ENCODE measurements at places on chromosomes 7 and 10. TPM values are rescaled to one million over a fixed set of nuclear protein-coding genes. Genes with fewer than 3 reads are reported as not detected.

Gene SLC29A4
- total RNA-seq = 0.72 TPM

Gene KAZALD1
- 4.3 TPM for total RNA-seq

DNA sequence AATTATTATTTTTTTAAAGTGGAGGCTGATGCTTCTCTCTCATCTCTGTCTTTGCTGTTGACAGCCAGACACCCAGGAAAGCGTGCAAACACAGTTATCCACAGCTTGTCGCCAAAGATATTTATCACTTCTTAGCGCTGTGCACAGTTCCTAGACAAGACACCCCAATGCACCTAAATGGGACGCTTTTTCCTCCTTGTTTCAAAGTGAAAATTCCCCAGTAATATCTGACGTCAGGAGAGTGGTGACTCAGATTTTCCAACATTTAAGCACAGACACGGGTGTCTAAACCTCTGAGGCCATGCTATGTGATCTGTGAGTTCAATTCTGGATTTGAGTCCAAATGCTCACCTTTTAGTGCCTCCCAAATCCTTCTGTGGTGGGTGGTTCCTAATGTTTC is 151.6 kb downstream of the EMX2 start:
- no peak for DNase-seq
- H3K27ac ChIP-seq = no peak overlapping the region
- H3K4me3 ChIP-seq = no peak overlapping the region
- no peaks in the 10 kb centered on the region for H3K4me1 ChIP-seq

DNA sequence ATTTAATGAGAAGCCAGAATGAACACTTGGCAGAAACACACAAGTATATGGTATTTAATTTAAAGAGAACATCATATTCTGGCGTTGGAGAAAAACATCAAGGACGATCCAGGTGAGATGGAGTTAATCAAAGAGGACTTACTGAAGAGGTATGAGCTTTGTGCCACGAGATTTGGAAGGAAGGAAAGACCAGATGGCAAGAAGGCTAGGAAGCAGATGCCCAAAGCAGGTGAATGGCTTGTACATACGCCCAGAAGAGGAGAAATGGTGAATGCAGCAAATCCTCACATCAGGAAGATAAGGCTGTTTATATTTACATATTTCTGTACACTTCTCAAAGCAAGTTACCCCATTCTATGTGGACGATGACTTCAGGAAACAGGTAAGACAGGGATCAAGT is 163.9 kb upstream of the PLXNA4 start:
- H3K27ac ChIP-seq = no peak overlapping the region
- no peaks in the 10 kb centered on the region for H3K27me3 ChIP-seq
- H3K4me1 ChIP-seq = no peaks in the 10 kb centered on the region
- H3K36me3 ChIP-seq = no peaks in the 10 kb centered on the region
- no peak overlapping the region for H3K4me3 ChIP-seq

DNA sequence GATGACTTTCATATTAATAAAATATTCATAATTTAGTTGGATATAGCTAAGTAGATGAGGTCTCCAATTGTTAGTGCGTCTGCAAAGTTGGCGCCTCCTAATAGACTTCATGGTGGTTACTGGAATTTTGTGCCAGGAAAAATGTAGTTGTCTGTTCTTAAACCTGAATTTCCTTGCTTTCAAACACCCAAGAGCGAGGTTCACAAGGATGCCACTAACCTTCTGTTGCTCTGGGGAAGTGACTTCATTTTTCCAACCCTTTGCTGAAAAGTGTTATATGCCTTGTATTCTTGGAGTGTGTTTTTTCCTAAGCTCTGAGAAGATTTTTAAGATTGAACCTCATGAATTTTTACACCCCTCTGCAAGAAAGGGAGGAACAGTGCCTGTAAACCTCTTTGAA is 98.9 kb upstream of the GLCCI1 start:
- H3K36me3 ChIP-seq = no peaks in the 10 kb centered on the region
- no peak overlapping the region for H3K27ac ChIP-seq
- no peak for DNase-seq
- no peaks in the 10 kb centered on the region for H3K27me3 ChIP-seq

GRCh38 chr7:73976761-73977618 is 51.0 kb upstream of the ELN start:
- H3K36me3 ChIP-seq = no peaks in the 10 kb centered on the region
- H3K27ac ChIP-seq = no peak overlapping the region
- no peaks in the 10 kb centered on the region for H3K27me3 ChIP-seq
- no peak for DNase-seq
- no peak overlapping the region for H3K4me3 ChIP-seq

GRCh38 chr10:131049016-131049415 is 262.5 kb downstream of the TCERG1L start:
- H3K27me3 ChIP-seq = no peaks in the 10 kb centered on the region
- no peak for DNase-seq
- no peaks in the 10 kb centered on the region for H3K36me3 ChIP-seq

DNA sequence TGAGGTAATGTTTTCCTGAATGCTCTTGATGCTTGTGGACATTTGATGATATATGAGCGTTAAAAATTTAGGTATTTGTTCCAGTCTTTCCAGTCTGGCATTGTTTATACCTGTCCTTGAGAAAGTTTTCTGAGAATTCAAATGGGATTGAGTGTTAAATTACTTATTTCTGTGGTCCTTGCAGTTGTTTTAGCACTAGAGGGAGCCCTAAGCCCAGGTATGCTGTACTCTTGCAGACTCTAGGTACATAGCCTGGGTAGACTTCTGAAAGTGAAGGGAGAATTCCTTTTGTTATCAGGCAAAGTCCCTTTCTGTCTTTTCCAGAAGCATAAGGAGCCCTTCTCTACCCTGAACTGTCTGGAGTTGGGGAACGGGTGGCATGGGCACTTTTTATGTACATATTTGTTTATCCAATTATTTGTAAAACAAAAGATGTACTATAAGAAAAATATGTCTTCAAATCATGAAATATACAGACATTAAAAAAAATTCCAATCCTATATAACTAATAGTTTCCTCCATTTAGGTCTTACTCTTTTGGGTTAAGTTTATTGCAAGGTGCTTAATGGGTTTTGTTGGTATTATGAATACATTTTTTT is 262.1 kb downstream of the ATRNL1 start:
- no peaks in the 10 kb centered on the region for H3K27me3 ChIP-seq
- H3K4me3 ChIP-seq = no peak overlapping the region
- no peak overlapping the region for H3K27ac ChIP-seq
- DNase-seq = peak; percentile 15

DNA sequence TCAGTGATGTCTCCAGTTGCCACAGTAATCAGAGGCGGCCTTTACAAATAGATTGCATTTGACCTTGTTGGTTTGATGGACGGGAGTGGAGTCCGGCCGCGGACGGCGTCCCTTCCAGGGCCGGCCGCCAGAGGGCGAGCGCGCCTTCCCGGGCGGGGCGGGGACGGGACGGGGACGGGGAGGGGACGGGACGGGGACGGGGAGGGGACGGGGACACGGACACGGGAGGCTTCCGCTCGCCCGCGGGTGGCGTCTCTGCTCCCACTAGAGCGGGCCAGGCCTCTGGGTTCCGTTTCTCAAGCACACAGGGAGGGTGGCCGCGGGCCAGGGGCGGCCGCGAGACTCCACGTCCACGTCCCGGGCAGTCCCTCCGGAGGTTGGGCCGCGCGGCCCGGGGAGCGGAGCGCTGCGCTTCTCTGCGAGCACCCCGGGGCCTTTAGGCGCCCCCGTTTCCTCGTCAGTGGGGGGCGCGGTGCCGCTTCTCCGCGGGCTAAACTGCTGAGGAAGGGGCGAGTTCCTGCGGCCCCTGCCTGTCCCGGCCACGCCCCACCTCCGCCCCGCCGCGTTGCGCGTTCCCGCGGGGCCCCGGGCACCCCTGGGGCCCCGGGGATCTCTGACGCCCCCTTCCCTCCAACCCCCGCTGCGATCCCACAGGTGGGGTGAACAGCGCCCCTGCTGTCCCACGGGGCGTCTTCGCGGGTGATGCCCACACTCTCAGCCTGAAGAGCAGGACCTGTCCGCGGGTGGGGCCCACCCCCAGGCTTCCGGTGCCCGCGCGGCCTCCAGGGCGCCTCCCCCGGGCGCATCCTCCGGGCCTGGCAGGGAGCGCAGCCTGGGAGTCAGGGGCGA is 84.2 kb upstream of the MKI67 start:
- H3K27me3 ChIP-seq = peaks cover 4% of the 10 kb centered on the region
- H3K27ac ChIP-seq = no peak overlapping the region
- H3K4me1 ChIP-seq = no peaks in the 10 kb centered on the region
- H3K4me3 ChIP-seq = no peak overlapping the region
- no peak for DNase-seq
- H3K36me3 ChIP-seq = no peaks in the 10 kb centered on the region

- no peak for DNase-seq
- H3K4me3 ChIP-seq = no peak overlapping the region
- H3K27ac ChIP-seq = no peak overlapping the region
- H3K27me3 ChIP-seq = no peaks in the 10 kb centered on the region
- H3K4me1 ChIP-seq = no peaks in the 10 kb centered on the region
Observed at GRCh38 chr7:46054915-46055314, 133.8 kb upstream of the IGFBP3 start.

GRCh38 chr7:121027761-121028669 is 39.5 kb downstream of the CPED1 start:
- H3K36me3 ChIP-seq = no peaks in the 10 kb centered on the region
- no peak overlapping the region for H3K4me3 ChIP-seq

DNA sequence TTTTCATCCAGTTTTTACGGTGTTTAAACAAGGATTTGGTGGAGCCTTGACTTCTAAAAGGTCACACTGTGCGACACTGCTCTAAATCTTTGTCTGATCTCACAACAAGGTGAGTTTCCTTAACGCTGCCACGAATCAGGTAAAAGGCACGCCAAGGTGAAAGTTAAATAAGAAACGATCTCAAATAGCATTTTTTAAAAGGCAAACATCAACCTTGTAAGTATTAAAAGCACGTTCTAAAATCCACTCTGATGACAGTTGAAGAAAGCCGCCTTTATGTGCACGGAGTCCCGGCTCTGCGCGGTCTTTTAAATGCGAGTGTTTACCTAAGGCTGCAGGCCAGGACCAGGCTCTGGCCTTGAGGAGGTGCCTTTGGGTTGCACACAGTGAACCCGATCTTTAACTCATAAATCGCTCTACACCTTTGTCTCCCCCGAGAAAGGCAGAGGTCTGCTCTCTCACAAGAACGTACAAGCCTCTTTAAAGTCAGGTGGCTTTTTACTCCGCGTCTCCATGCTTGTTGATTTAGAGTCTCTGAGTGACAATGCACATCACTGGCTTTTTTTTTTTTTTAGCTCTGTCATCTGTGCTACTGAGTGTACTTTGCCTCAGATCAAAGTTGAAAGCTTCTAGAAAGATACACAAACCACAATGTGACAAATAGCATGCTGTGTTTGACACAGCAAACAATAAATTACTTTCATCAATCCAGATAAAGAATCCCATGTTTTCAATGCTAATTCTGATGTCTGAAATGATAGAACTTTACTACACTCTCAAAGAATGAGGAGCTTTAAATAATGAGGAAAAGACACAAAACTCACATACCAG is 25.9 kb upstream of the RNF32 start:
- no peak overlapping the region for H3K27ac ChIP-seq
- no peak overlapping the region for H3K4me3 ChIP-seq
- no peak for DNase-seq
- H3K4me1 ChIP-seq = peaks cover 3% of the 10 kb centered on the region

GRCh38 chr10:7314170-7314569 is 96.7 kb downstream of the SFMBT2 start:
- peaks cover 17% of the 10 kb centered on the region for H3K4me1 ChIP-seq
- no peak overlapping the region for H3K27ac ChIP-seq
- no peak overlapping the region for H3K4me3 ChIP-seq
- peaks cover 19% of the 10 kb centered on the region for H3K36me3 ChIP-seq
- no peak for DNase-seq
- no peaks in the 10 kb centered on the region for H3K27me3 ChIP-seq

DNA sequence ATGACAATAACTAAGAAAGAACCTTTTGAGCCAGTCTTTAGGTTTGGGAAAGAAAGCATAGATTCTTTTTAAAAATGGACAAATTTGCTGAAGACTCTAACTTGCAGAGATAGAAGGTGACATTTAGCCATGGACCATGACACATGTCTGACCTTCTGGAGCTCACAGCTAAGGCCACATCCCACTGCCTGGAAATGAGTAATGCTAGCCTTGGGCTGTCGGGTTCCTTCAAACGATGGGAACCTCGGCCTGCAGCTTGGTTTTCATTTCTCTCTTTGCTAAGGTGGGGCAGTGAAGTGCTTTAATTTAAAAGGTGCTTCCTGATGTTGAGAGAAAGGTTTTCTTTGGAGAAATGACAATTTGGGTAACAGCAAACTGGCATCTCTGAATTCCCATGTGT is 223.2 kb downstream of the FANK1 start:
- no peaks in the 10 kb centered on the region for H3K36me3 ChIP-seq
- no peak overlapping the region for H3K4me3 ChIP-seq
- H3K27me3 ChIP-seq = no peaks in the 10 kb centered on the region
- no peak for DNase-seq
- H3K27ac ChIP-seq = no peak overlapping the region
- H3K4me1 ChIP-seq = no peaks in the 10 kb centered on the region

DNA sequence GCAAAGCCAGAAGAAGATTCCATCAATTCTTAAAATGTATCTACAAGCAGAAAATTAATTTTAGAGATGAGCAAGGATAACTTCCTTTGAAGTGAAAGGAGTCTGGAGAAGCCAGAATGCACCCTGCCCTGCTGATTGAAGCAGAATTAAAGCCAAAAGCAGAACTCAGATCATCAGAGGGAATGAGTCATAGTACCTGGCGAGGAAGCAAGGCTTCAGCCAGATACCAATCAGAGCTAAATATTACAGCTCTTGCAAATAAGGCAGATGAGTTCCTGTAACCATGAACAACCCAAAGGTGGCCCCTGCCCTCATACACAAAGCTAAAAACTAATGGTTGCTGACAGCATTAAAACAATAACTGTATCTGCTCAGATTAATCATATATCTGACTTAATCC is 10.4 kb downstream of the HTR7 start:
- H3K4me1 ChIP-seq = no peaks in the 10 kb centered on the region
- no peak overlapping the region for H3K27ac ChIP-seq
- H3K27me3 ChIP-seq = peaks cover 2% of the 10 kb centered on the region
- no peaks in the 10 kb centered on the region for H3K36me3 ChIP-seq
- no peak overlapping the region for H3K4me3 ChIP-seq

- no peak for DNase-seq
- no peak overlapping the region for H3K27ac ChIP-seq
- H3K4me1 ChIP-seq = no peaks in the 10 kb centered on the region
- H3K27me3 ChIP-seq = no peaks in the 10 kb centered on the region
Observed at GRCh38 chr7:44694326-44694725, 54.3 kb upstream of the ZMIZ2 start.

- H3K36me3 ChIP-seq = peaks cover 41% of the 10 kb centered on the region
- H3K4me3 ChIP-seq = no peak overlapping the region
- no peak overlapping the region for H3K27ac ChIP-seq
- DNase-seq = no peak
- H3K27me3 ChIP-seq = no peaks in the 10 kb centered on the region
Observed at GRCh38 chr10:26502986-26503385, 64.8 kb downstream of the APBB1IP start.

Data from GM12878 (cell line).